ENCODE measurements at places on chromosomes 6 and 20.

GRCh38 chr6:149368065-149368464 is 32.0 kb upstream of the SUMO4 start:
- DNase-seq, result no peak

GRCh38 chr6:83853178-83854000 is at the start of gene RIPPLY2:
TSS of gene RIPPLY2 (plus strand) at chr6:83853360. CDS start at chr6:83853417, 57 bp downstream.
- DNase-seq, result no peak

DNA sequence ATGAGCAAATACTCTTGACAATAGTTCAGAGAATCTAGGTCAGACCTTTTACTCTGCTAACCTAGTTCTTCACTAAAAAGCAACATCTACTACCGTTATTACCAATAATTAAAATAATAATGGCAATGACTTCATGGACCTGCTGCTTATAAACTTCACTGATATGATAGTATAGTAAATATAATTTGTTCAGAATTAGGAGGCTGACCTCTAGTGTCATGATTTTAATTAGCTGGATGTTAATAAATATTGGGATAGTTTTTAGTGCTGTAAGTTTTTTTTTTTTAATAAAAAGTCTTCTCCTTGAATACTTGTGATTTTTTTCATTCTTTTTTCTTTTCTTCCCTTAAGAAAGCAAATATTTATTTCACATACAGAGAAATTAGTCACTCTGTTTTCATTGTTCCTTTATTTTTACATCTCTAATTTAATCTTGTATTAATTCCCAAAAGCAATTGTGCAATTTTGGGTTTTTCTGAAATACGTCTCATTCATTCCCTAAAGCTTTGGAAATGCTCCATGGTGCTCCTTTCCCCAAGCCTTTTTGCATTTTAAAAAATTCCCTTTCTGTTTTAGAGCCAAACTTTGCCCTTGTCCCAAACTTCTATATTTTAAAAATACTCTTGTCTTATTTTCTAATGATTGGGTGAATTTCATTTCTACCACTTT is 46.6 kb upstream of the UST start:
- DNase-seq, result no peak

GRCh38 chr20:2805689-2806350 is 5.4 kb upstream of the CPXM1 start:
- DNase-seq, result no peak

DNA sequence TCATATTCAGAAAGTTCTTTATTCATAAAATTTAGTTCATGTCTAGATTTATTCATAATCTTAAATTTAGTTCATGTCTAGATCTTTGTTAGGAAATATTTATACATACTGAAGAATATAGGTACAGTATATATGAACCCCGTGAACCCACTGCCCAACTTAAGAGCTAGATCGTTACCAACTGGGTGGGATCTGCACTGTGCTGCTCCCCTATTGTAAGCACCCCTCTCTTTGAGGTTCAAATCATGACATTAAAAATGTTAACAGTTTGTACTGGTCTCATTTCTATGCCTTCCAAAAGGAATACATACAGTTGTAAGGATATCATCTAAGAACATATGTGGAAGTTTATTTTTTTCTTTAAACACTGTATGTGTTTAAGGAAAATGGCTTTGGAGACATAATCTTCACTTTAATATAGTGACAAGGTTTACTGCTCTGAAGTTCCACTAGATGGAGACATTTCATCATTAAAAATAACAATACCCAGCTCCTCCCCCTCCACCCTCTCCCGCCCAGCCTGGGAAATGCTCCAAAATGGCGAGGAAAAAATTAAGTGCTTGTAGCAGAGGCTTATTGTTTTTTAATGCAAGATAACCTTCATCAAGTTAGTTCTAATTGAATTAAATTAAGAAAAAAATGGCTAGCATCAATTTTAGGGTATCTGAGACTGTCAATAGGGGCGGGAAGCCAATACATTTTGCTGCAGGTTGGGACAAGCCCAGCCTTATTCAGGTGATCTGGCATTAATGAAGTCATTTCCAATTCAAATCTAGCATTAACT is 104.1 kb upstream of the TRAF3IP2 start:
- peak; percentile 55 for DNase-seq

- no peak for DNase-seq
These were observed 124.9 kb upstream of the EDN1 start for GRCh38 chr6:12165297-12165696.

DNA sequence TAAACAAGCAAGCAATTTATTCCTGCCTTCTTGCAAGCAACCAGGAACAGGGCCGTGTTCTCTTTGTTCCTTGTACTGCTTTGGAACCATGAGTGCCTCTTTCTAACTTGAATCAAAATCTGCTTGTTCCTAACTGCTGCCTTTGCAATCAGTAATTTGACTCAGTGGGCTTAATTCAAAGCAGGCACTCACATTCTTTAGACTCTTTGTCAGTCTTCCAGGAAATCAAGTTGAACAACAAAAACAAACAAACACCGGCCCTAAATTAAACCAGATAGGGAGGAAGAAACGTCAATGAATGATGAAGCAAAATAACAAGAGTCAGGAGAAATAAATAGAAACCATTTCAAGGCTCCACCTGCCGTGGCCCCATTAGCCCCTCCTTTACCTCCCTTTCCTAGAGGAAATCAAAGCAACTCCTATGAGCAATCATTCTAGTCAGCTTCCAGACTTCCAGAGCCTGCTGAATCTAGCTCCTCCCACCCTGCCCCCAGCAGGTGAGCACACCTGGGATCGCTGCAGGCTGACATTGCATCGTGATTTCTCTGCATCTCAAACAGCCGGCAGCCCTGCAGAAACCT is 582.2 kb upstream of the FLRT3 start:
- no peak for DNase-seq

- DNase-seq, result no peak
These were observed 143.1 kb upstream of the INSM1 start for GRCh38 chr20:20224806-20225205.

DNA sequence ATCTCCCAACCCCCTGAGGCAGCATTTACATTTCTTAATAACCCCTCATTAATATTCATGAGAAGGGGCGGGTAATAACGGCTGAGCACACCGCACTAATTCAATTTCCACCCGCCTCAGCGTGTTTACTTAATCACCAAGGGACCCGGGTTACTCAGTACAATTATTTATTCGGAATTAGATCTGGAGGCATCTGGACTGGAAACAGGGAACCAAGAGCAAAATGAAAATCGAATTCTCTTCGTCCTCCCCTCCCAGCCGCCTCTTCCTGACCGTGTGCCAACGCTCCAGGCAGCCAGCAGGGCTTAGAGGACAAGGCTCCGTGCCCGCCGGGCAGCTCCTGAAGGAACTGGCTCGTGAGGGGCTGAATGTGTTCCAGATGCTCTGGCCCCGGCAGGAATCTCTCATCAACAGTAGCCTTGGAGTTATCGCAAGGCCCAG is 23.5 kb upstream of the CTNNBL1 start:
- DNase-seq, result no peak

- no peak for DNase-seq
These were observed 193.4 kb downstream of the SYNDIG1 start for GRCh38 chr20:24662752-24663365.

GRCh38 chr20:37535443-37536132 is 7.9 kb upstream of the BLCAP start:
- no peak for DNase-seq

- DNase-seq, result no peak
These were observed 212.7 kb upstream of the FOXA2 start for GRCh38 chr20:22797103-22797502.

GRCh38 chr6:170423030-170423429 is 116.5 kb downstream of the FAM120B start:
- DNase-seq, result no peak

- DNase-seq, result no peak
These were observed 81.3 kb upstream of the NAA20 start for GRCh38 chr20:19935842-19936241.

GRCh38 chr6:89400912-89401399 is 11.1 kb downstream of the RRAGD start:
- no peak for DNase-seq

DNA sequence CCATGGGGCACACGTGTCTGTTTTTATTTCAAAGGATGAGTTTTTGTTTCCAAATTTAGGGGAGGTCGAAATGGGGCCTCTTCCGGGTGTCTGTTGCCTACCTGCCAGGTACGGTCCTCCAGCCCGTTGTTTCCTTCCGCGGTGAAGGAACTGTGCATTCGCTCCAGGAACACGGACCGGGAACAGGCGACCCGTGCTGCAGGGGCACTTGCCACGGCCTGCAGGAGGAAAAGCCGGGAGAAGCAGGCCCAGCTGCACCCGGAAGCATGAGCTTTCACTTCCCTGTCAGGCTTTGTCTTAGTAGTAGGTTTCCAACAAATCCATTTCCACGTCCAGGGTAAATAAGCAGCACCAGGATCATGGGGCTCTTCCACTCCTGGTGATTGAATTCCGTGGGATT is 17.0 kb upstream of the NPEPL1 start:
- DNase-seq, result no peak

- no peak for DNase-seq
These were observed 11.3 kb downstream of the NT5E start for GRCh38 chr6:85460921-85461797.

- no peak for DNase-seq
These were observed 16.4 kb downstream of the ZNF311 start for GRCh38 chr6:28988536-28989311.

DNA sequence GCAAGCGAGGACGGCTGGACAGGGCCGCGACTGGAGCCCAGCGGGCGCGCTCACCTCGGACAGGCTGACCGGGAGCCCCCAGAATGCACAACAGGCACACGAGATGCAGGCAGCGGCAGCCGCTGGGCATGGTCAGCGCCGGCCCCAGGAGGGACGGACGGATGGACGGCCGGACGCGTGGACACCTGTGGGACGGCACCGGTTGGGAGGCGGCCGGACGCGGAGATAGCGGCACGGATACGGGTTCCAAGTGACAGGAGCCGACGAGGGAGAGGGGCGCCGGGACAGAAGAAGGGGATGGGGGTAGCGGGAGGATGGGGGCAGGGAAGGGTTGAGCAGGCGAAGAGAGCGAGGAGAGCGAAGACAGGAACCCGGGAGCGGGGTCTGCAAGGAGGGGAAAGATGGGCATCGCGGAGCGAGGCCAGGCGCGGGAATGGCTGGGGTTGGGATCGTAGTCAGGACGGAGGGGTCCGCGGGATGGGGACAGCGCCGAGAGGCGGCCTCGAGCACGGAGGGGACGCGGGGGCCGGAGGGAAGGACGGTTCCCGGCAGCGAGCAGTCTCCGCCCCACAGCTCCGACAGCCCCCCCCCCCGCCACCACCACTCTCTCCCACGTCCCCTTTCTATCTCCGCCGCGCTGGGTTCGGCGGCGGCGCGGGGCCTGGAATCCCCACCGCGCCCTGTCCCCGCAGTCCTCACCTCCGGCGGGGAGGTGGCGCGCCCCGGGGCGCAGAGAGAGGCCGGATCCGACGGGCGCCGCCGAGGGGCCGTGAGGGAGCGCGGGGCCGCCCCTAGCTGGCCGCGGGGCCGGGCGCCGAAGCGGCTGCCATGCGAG is 435 bp downstream of the DLK2 start:
- no peak for DNase-seq

- no peak for DNase-seq
These were observed 107.0 kb upstream of the DST start for GRCh38 chr6:56749632-56750151.

- no peak for DNase-seq
These were observed 48.8 kb downstream of the PRR18 start for GRCh38 chr6:166259296-166259977.

DNA sequence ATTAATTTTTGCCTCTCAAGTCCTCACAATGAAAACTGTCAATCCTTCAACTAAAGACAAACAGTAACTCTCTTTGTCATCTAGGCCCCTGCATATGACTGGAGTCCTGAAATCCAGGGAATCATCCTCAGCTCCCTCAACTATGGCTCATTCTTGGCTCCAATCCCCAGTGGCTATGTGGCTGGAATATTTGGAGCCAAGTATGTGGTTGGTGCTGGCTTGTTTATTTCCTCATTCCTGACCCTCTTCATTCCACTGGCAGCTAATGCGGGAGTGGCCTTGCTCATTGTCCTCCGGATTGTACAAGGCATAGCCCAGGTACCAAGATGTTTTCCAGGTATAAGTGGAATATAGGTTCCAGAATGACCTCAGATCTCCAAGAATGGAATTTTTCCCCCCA is 15.4 kb downstream of the SLC17A4 start:
- no peak for DNase-seq

GRCh38 chr6:151087861-151088598 is 151.7 kb upstream of the AKAP12 start:
- no peak for DNase-seq

GRCh38 chr6:165081944-165082532 is 227.4 kb downstream of the C6orf118 start:
- DNase-seq, result no peak

DNA sequence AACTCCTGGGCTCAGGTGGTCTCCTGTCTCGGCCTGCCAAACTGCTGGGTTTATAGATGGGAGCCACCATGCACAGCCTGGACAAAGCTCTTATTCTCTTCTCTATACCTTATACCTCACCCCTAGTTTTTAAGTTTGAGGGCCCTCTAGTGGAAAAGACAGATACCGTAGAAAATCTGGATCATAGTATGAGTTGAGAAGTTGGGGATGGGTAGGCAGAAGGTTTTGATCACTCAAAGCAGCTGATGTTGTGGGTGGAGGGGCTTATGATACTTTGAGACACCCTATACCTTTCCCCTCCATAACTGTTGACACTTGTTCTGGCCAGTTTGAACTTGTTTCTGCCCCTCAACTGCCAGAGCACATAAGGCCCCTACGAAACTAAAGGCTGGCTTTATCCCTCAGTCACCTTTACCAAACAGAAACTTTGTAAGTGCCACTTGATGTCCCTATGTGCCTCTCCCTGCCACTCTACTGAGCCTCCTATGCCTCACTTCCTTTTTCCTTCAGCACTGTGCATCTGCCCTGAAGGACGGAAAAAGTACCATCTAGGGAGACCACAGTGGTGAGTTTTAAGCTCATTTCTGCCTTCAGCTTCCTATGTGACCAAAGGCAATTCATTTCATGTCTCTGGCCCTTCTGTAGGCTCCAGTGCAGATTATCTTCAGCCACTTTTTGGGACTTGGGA is 28.6 kb downstream of the RALY start:
- DNase-seq, result no peak

DNA sequence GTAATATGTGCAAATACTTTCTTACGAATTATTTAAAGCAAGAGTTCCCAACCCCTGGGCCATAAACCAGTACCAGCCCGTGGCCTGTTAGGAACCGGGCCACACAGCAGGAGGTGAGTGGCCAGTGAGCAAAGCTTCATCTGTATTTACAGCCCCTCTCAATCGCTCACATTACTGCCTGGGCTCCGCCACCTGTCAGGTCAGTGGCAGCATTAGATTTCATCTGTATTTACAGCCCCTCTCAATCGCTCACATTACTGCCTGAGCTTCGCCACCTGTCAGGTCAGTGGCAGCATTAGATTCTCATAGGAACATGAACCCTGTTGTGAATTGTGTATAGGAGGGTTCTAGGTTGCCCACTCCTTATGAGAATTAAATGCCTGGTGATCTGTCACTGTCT is 142.0 kb downstream of the RNASET2 start:
- no peak for DNase-seq

DNA sequence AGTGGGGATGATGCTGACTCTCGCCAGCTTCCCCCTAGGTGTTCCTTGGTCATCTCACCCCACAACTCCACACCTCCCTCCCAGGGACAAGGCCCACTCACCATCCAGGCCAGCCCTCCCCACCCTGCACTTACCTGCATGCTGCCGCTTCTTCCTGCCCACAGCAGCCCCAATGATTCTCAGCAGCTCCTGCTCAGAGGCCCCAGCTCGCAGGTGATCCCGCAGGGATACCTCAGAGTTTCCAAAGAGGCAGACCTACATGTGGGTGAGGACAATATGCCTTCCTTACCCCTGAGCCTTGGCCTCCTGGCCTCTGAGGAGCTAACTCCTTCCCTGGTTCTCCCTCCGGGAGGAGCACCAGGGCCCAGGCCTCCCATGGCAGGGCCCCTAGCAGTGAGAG is 24.6 kb downstream of the MOCS1 start:
- DNase-seq, result no peak

GRCh38 chr6:150126641-150127291 is 16.1 kb upstream of the PPP1R14C start:
- no peak for DNase-seq
